ENCODE measurements at places on chromosomes 2 and 18. TPM values are rescaled to one million over a fixed set of nuclear protein-coding genes. Genes with fewer than 3 reads are reported as not detected.

- no peak for DNase-seq
Measured at GRCh38 chr2:207975921-207976320, 49.4 kb downstream of the PLEKHM3 start.

DNA sequence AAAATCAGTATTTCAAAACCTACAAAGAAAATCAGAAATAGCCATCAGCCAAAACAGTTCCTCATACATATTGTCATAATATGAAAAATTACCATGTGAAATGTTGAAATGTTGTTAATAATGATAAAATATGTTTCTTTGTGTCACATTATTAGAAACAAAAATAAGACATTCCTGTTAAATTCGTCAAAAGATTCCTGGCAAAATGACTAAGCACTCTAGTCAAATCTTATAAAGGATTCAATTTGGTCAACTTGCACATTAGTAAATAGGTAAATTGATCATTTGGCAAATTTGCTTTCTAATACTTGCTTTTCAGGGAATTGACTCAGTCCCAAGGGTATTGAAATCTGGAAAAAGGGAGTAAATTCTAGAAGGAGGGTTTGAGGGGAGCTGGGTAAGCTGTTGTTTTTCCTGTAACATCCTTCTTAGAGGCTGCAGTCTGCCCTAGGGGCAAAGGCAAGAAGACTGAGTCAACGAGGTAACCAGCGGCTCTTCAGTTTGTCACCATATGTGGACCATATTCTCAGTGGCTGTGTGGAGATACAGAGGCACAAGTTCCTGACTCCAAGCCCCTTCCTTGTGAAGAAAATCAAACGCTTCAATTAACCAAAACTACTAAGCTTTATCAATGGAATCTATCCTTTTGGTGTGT lies 482.3 kb downstream of the TNS1 start:
- no peak for DNase-seq

DNA sequence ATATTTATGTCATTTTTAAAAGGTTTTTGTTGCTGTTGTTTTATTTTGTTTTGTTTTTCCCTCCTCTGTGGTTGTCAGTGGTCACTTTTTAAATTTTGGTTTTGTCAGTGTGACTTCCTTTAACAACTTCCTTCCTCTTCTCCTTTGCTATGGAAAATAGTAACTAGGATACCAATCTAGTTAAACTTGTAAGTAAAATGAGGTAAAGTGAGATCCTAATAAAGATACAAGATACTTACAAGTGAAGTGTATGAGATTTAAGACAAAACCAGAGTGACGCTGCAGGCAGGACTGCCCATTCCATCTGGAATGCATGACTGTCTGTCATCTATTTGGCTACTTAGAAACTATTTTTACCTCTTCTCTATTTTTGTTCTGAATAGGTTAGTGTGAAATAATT lies 30.6 kb upstream of the CREB1 start:
- no peak for DNase-seq

DNA sequence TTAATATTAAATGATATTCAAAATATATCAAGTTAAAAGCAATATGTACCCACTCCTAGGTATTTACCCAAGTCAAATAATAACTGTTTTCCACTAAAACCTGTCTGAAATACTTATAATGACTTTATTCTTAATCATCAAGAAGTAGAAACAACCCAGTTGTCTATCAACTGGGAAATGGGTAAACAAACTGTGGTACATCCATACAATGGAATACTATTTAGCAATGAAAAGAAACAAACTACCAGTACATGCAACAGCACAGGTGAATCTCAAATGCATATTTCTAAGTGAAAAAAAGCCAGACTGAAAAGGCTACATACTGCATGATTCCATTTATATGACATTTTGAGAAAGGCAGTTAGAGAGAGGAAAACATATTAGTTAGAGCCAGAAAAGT lies 559.9 kb downstream of the MBD2 start:
- DNase-seq, result no peak

DNA sequence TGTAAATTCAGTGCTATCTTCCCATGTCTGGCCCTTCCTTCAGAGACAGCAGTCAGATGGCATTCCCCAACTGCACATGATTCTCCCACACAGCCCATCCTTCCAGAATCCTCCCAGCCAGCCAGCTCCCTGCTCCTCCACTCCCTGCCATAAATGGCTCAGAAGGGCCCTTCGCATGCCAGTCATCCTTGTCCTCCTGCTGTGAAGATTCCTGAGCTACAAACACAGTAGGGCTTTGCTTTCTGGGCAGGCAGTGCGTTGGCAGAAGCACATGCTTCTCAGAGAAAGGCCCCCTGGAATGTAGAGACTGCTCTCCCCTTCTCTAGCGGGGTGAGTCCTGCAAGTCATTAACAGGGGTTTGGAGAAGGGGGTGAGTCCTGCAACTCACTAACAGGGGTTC lies 71.9 kb downstream of the TEX51 start:
- no peak for DNase-seq

DNA sequence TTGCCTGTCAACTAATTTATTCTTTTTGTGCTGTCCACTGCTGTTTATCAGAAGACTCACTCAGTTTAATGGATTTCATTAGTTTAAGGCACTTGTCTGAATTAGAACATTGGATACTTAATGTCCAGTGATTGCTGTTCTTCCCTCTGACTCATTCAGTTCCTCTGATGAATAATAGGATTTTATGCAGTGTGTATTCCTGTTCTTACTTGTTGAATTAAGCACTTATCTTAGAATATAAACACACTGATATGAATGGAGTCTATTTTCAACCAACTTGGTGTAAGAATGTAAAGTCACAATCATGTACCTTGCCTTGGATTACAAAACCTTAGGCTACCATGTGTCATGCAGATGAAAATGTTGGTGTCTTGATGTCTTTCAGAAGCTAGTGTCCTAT lies 87.0 kb upstream of the PROKR1 start:
- peak; percentile 4 for DNase-seq

DNA sequence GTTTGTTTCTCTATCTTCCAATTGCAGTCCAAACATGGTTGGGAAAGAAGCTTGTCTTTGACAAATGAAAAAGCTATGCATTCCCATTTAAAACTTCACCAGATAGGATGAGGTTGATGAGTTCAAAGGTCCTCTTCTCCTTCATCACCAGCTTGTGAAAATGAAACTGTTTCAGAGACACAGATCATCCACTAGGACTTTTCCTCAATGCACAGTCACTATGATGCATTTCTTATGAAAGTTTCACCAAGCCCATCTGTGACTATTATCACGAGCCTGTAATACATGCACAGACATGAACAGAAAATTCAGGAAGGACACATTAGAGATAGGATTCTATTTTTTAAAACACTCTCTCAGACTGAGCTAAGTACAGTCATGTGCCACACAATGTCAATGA lies 644.4 kb downstream of the PLCL1 start:
- no peak for DNase-seq

DNA sequence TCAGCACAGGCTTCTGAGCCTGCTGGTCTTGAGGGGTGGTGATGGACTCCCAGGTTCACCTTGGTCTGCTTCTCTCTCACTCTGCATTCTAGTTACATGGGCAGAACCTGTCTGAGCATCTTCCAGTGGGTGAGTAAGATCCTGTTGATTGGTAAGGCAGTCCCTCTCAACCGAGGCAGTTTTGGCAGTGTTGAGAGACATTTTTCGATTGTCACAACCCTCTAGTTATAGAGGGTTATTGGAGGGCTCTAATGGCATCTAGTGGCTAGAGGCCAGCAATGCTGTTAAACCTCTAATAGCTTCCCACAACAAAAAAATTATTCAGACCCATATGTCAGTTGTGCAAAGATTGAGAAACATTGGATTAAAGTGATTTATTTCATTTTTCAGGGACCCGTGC lies 9.3 kb upstream of the MGAT5 start:
- DNase-seq, result no peak

The PLGLB1 gene
- total RNA-seq, result 0.87 TPM

The POTEI gene
- 0.31 TPM for total RNA-seq

The ATP8B1 gene
- 0.64 TPM for total RNA-seq

All from H4 (cell line).